ENCODE measurements at places on chromosomes 7 and 10. TPM values are rescaled to one million over a fixed set of nuclear protein-coding genes. Genes with fewer than 3 reads are reported as not detected.

The CDC14C gene
- 0.03 TPM for total RNA-seq

The GSTO2 gene
- total RNA-seq: 1.5 TPM

The WEE2 gene
- not detected for total RNA-seq

The PNLIPRP3 gene
- total RNA-seq: 0.03 TPM

The LBX1 gene
- total RNA-seq: not detected

The EPHB6 gene
- total RNA-seq: 0.80 TPM

The MKX gene
- total RNA-seq: not detected

The PTPRE gene
- 3.5 TPM for total RNA-seq

The EPO gene
- not detected for total RNA-seq

The NEUROD6 gene
- total RNA-seq: not detected

The ENTPD1 gene
- 0.07 TPM for total RNA-seq

The FAM25A gene
- total RNA-seq: not detected

The POM121L12 gene
- total RNA-seq: not detected

The TSPAN12 gene
- 0.34 TPM for total RNA-seq

The HMX3 gene
- total RNA-seq: 0.08 TPM

The PRLHR gene
- not detected for total RNA-seq

The PPP1R17 gene
- not detected for total RNA-seq

The EPHA1 gene
- total RNA-seq: 0.05 TPM

The THAP5 gene
- 18.7 TPM for total RNA-seq

The NODAL gene
- total RNA-seq: not detected

The HKDC1 gene
- 8.9 TPM for total RNA-seq

The NKX1-2 gene
- total RNA-seq: 0.05 TPM

The GSTK1 gene
- 119 TPM for total RNA-seq

The TECTB gene
- not detected for total RNA-seq

The MYL10 gene
- not detected for total RNA-seq

The ACHE gene
- total RNA-seq: 2.3 TPM

The RAPGEF5 gene
- total RNA-seq: 0.06 TPM

The HACD1 gene
- 57.0 TPM for total RNA-seq

The TRPV5 gene
- not detected for total RNA-seq

Measured in A549 treated with AZD2906 at 1 μM for 4 hours (cell line).